ENCODE measurements at places on chromosomes 6 and 20. TPM values are rescaled to one million over a fixed set of nuclear protein-coding genes. Genes with fewer than 3 reads are reported as not detected.

The PLN gene
- total RNA-seq, result 0.11 TPM

The ACTR5 gene
- total RNA-seq, result 7.6 TPM

The MEP1A gene
- not detected for total RNA-seq

The TBXT gene
- not detected for total RNA-seq

The KCNK15 gene
- total RNA-seq, result 1.6 TPM

The SAMD5 gene
- total RNA-seq, result 0.44 TPM

The SLC32A1 gene
- total RNA-seq, result not detected

The BHLHE23 gene
- total RNA-seq, result not detected

The CYP39A1 gene
- total RNA-seq, result 0.44 TPM

The STX11 gene
- total RNA-seq, result 0.77 TPM

The ELOVL2 gene
- total RNA-seq, result not detected

The SLC22A16 gene
- not detected for total RNA-seq

The TXLNB gene
- 0.37 TPM for total RNA-seq

The HCK gene
- total RNA-seq, result not detected

The BTNL2 gene
- total RNA-seq, result not detected

The LAMA4 gene
- total RNA-seq, result 105 TPM

The GPX5 gene
- total RNA-seq, result not detected

The ELOVL4 gene
- 10.0 TPM for total RNA-seq

The BPIFA1 gene
- total RNA-seq, result not detected
